ENCODE measurements at places on chromosomes 5 and 9.

DNA sequence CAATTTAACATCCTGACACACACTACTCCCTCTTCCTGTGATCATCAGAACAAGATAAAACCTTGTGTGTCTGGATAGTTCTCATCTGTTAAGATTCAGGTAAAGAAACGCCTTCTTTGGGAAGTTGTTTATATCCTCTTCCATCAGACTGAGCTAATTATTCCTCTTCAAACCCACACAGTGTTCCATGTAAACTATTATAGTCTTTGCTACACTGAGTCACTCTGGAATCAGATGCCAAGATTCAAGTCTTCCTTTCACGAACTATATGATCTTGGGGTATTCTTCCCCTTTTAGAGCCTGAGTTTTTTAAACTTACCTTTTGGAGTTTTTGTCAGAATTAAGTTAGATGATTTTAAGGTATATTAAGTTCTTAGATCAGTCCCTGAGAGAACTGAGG is 2.0 kb downstream of the OR1J1 start:
- DNase-seq, result no peak

DNA sequence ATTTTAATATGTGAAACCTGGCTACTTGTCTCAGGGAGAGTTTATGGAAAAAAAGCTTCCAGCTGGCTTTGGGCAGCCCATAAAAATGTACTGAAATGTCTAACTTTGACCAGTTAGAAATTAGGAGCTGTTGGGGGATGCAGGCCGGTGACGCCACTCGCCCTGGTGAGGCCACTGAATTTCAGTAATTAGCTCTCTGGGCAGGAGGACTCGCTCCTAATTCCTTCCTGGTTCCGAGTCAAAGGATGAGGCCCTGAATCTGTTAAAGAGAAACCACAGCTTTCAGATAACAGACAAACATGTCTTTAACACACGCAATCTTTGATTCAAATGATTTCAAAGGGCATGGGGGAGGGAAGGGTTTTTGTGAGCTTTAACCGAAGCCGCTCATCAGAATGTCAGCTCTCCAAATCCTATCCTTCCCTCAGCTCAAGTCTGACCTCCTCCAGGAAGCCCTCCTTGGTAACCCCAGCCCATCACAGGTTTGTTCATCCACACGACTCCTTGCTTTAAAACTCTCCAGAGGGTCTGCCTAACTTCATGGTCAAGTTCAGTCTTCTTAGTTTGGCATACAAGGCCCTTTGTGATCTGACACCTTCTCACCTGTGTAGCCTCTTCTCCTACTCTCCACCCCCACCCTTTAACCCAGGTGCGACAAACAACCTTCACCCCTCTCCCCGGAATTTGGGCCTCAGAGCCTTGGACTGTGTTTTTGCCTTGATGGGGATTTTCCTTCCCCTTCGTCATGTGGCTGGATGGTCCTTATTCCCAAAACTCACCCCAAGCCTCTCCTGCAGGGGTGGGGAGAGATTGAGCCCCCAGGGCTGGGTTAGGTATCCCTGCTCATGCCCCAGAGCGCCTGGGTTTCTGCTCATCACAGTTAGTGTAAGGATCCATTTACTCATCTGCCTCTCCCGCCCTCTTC is 13.6 kb upstream of the PHF19 start:
- DNase-seq, result no peak

DNA sequence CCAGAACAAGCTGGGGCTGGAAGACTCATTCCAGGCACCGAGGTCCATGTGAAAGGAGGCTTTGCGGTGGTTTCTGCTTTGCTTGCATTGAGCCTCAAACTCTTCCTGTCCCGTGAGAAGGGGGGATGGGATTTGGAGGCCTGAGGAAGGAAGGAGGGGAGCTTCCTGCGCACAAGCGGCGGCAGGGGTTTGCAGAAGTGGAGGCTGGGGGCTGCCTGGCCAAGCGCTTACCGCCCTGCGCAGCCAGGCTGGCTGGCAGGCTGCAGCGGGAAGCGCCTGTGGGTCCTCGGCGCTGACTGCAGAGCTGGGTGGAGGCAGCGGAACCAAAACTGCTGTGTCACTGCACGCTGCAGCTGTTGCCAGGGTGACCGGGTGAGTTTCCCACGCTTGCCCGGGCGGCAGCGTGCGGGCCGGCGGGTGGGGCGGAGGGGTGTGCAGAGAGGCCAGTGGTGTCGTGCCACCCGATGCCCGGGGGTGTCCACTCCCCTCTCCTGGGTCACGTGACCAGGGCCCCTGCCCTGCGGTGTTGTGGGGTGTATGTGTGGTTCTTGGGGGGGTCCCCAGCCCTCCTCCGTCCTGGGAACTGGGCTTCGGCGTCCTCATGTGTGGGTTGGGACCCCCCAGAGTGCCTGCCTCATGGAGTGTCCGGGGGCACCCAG is 81.0 kb downstream of the RXRA start:
- DNase-seq, result no peak

GRCh38 chr9:69657269-69657668 is 14.9 kb downstream of the APBA1 start:
- no peak for DNase-seq

GRCh38 chr5:87076931-87077330 is 190.8 kb upstream of the RASA1 start:
- DNase-seq, result no peak

GRCh38 chr9:89060790-89061189 is 69.5 kb downstream of the S1PR3 start:
- no peak for DNase-seq

GRCh38 chr9:124202447-124202971 is 55.2 kb upstream of the NEK6 start:
- DNase-seq, result no peak

GRCh38 chr9:18985464-18985951 is 47.5 kb downstream of the SAXO1 start:
- DNase-seq, result no peak

DNA sequence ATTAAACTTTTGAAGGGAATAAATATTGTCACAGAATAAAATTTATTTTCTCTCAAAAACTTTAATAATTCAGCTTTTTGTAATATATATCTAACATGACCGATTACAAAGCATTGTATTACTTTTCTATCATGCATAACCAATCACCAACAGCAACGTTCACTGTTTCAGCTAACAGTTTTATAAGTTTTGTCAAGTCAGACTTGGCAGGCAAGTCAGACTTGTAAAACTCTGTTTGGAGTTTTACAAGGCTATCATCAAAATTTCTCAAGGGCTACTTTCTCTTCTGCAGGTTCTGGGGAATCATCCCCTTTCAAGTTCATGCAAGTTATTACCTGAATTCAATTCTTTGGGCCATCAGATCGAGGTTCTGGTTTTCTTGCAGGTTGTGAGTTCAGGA is 347.2 kb downstream of the CTNND2 start:
- no peak for DNase-seq

DNA sequence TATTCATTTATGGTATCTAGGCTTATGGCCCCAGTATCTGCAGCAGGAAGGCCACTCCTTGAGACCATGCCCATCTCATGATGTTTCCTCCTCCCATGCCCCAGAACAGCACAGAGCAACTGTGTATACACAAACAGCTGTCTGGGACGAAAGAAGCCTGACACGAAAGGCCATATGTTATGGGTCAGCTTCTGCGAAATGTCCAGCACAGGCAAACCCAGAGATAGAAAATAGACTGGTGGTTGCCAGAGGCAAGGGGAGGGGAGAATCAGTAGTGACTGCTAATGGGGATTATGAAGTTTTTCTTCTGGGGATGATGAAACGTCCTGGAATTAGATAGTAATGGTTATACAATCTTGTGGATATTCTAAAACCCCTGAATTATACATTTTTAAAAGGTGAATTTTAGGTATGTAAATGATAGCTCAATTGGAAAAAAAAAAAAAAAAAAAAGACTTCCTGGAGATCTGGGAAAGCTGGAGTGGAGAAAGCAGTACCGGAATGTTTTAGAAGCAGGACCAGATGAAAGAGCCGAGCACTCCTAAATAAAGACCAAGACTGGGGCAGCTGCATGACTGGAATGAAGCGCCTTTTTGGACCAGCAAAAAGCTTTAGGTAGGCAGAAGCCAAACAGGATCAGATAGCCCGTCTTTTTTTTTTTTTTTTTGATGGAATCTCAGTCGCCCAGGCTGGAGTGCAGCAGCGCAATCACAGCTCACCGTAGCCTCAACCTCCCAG is 29.2 kb downstream of the PCDHGC5 start:
- DNase-seq, result no peak

DNA sequence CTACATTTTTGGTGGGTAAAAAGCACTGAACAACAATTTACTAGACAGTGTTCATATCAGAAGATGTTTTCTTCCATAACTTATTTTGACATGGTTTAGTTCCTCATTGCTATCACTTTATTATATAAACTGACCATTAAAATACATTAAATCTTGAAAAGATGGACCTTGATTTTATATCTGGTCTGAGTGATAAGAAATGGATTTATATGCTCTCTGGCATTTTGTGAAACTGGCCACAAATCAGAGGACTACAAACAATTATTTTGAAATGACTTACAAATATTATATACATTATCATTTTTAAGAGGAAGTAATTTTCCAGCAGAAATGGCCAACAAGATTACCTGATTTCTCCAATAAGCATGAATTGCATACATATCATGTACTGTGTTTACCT is 23.6 kb upstream of the TRIM36 start:
- no peak for DNase-seq

DNA sequence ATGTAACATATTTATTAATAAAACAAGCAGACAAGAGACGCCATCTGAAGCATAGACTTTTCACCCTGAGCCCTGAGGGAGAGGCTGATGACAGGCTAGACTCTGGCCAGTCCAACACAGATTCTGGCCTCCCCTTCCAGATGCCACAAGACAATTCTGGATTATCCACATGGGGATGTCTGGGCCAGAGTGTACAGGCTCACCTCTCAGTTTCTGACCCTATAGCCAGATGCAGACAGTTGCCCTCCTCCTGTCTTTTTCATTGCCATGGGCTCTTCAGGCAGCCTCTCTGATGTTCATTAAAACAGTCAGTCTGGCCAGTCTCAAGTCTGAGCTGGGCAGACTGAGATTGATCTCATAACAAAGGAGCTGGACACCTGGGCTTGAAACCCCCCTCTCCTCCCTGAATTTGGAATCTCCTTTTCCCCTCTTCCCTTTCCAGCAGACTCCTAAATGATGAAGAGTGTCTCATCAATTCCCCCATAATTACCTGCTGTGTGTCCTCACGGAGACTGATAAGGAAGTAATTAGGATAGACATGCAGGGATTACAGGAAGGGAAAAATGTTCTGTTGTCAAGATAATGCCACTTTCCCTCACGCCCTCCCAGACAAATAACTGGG is 89.6 kb downstream of the ASTN2 start:
- no peak for DNase-seq

DNA sequence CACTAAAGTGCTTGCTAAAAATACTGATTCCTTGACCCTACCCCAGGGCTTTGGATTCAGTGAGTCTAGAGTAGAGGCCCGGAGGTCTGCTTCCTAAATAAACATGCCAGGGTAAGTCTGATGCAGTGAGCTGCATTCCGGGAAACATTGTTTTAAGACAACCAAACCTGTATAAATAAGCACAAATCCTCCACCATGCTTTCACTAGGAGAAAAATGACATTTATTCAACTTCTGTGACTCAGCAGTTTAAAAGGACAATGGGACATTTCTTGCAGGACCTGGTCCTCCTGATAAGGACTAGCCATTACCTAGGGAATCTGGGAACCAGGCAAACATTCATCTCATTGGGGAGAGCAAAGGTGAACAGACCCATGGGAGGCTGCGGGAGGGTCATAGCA is 335.3 kb downstream of the MLLT3 start:
- DNase-seq, result no peak

GRCh38 chr5:174414315-174414710 is 310.1 kb upstream of the MSX2 start:
- DNase-seq, result no peak

GRCh38 chr5:75138689-75139088 is 86.3 kb upstream of the GCNT4 start:
- no peak for DNase-seq

DNA sequence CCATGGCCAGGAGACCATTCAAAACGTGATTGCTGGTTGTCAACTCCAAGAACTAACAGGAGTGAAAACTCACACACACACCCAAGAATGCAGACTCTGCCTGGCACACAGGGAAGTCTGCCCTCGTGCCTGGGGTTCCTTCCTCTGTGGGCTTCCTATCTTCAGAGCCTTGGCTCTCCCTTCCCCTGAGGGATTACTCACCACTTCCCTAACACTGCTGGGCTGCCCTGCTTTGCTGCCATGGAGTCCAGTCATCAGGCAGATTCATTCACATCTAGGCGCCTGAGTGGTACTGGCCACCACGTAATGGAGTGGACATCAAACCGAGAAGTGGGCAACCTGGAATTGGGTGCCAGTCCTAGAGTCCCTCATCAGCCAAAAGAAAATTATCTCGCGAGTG is 76.4 kb upstream of the PRSS3 start:
- DNase-seq, result no peak

Measured in iPS DF 19.7 (cell line).